ENCODE measurements at places on chromosomes 3 and 15.
A peak's percentile ranks its signal among the peaks of the same experiment; 100 is the strongest.

DNA sequence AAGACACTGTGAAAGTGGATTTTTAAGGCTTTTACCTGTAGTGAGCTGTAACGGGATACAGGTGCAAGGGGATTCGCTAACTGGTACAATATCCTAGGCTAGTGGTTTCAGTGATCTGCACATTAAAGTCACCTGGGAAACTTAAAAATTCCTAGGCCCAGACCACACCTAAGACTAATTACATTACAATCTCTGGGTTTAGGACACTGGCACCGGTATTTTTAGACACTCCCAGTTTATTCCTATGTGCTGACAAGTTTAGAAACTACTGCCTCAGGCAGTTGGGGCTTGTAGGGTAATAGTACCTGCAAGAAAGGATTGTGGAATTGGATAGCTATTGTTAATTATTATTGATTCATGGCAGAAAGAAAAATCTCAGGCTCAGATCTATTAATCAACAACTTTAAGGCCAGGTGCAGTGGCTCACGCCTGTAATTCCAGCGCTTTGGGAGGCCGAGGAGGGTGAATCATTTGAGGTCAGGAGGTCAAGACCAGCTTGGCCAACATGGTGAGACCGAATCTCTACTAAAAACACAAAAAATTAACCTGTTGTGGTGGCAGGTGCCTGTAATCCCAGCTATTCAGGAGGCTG, 50.4 kb upstream of the CASR start:
- DNase-seq, result no peak

GRCh38 chr3:30741889-30742288, 135.5 kb downstream of the TGFBR2 start:
- no peak for DNase-seq

GRCh38 chr15:66646799-66647198, 55.2 kb upstream of the SMAD6 start:
- DNase-seq, result no peak

- DNase-seq, result peak; percentile 64
Measured at GRCh38 chr3:119322021-119322834, 28.0 kb downstream of the ARHGAP31 start.

DNA sequence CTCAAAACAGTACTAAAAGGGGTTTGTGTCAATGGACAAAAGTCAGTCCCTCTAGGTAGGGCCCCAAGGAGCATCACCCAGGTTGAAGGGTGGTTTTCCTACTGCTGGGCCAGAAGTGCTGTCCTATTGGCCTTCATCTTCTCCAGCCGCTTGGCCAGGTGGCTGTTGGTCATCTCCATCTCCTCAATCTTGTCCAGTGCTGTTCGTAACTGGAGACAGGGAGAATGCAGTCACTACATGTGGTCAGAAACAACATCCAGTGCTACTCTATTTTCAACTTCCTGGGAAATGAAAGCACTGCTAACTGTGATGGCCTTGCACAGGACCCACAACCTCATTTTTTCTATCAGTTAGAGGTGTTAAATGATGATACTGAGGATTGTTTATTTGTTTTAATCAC, 60.4 kb downstream of the MLH1 start:
- no peak for DNase-seq

GRCh38 chr3:79326642-79327041, 441.2 kb downstream of the ROBO1 start:
- no peak for DNase-seq

GRCh38 chr15:52104532-52105004, 8.0 kb downstream of the BCL2L10 start:
- DNase-seq, result no peak

DNA sequence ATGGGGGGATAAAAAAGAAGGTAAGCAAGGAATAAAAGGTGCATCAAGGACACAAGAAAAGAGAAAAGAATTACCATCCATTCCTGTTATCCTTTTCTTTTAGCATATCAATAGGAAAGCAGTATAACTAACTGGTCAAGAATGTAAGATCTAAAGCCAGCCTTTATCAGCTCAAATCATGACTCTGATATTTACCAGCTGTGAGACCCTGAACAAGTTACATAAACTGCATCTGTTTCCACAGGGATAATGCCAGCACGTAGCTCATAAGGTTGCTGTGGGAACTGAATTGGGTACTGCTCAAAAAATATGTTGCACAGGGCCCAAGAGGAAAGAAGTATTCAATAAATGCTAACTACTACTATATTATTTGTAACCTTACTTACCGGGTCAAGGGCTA, 1092.2 kb upstream of the CFAP20DC start:
- no peak for DNase-seq

DNA sequence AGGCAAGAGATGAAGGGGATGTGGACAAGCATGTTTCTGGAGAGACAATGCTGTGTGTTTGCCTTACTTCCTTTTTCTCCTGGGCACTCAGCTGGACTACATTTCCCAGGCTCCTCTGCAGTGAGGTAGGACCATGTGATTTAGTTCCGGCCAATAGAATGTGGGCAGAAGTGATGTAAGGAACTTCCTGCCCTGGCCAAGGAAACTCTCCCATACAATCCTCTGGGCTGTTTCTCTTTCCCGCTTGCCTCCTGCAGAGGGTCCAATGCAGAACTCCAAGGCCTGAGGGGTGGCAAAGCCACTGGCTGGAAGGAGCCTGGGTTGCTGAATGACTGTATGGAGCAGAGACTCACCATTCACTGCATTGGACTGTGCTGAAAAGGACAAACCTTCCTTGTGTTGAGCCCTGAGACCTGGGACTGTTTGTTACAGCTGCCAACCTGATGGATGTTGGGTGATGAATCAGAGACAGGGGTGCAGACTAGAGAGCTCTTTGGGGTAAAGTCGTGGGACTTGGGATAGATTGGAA, 82.7 kb upstream of the SLC6A6 start:
- peak; percentile 82 for DNase-seq

DNA sequence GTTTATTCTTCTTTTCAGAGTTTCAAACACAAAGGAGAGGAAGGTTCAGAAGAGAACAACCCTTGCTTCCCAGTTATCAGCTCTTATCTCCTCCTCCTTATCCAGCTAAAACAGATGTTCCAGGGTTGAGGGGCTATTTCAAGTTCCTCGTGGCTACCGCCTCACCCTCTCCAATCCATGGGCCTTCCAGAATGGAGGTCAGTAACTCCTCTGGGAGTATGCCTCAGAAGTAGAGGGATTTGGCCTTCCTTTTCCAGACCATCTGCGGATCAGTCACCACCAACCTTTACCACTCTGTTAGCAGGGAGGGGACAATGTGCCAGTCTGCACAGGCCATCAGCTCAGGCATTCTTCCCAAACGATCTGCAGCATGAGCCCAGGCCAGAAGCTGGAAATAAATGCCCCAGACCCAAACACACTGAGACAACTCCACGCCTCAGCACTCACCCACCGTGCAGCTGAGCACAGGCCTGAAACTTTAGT, 14.8 kb downstream of the HTR3C start:
- DNase-seq, result no peak

Measured in GM13976 (cell line).